Fibroblast of the aortic adventitia (primary cell): ENCODE measurements at places on chromosomes 7 and 10. TPM values are rescaled to one million over a fixed set of nuclear protein-coding genes. Genes with fewer than 3 reads are reported as not detected.

DNA sequence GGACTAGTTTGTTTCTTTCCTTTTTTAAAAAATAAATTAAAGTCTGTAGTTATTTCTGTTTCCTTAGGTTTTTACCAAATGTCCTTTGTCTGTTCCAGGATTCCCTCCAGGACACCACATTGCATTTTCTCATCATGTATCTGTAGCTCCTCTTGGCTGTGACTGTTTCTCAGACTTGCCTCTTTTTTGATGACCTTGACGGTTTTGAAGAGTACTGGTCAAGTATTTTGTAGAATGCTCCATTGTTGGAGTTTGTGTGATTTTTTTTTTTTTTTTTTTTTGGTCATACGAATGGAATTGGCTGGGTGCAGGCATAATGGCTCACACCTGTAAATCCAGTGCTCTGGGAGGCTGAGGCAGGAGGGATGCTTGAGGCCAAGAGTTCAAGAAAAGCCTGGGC lies 127.1 kb upstream of the BMPER start:
- DNase-seq = no peak

The CLDN3 gene
- not detected in 2 replicates for total RNA-seq

DNA sequence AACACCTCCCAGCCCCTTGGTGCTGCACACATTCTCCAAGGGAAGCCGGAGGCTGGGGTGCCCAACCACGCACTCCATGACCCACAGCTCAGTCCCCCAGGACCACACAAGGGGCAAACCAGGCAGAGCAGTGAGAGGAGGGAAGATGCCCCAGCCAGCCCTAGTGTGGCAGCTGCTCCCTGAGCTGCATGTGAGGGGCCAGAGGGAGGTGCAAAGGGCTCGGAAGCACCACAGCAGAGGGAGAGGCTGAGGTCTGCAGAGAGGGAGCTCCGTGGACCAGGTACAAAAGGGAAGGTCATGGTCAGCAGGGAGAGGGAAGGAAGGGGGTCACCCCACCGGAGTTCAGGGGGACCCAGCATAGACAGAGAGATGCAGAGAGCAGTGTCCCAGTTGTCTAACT lies 1.5 kb upstream of the CALML5 start:
- DNase-seq = no peak

GRCh38 chr10:91743465-91743864 lies 54.8 kb upstream of the TNKS2 start:
- DNase-seq = no peak

The HABP2 gene
- not detected in 2 replicates for total RNA-seq

DNA sequence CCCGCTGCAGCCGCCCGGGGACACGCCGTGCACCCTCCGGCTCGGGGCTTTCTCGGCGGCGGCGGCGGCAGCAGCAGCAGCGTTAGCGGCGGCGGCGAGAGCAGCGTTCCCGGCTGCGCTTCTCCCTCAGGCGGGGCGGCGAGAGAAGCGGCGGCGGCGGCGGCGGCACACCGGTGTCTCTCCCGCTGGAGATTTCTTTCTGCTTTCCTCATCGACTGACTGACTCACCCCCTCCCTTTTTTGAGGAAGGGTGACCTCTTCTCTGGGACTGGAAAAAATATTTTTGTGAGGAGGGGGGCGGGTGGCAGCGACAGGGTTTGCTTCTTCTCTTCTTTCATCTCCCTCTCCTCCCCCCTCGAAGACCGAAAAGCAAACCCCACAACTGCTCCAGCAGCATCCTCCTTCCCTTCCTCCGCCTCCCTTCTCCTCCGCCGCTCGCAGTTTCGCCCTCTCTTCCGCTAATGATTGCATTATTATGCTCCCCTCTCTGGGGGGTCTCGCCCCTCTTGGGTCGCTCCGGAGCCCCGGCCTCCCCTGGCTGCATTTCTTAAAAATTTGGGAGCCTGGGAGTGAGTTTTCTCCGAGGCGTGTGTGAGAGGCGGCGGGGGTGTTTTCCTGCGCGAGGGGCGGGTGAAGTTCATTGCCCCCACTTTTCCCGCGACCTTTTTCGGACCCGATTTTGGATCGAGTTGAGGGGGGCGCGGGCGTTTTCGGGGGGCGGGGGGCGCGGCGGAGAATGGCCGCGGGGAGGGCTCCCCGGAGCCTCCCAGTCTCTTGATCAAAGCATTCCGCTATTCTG lies 411 bp downstream of the AUTS2 start:
- DNase-seq = no peak

- DNase-seq = no peak
Observed at GRCh38 chr7:99623091-99623693, 6.4 kb downstream of the ZSCAN25 start.

DNA sequence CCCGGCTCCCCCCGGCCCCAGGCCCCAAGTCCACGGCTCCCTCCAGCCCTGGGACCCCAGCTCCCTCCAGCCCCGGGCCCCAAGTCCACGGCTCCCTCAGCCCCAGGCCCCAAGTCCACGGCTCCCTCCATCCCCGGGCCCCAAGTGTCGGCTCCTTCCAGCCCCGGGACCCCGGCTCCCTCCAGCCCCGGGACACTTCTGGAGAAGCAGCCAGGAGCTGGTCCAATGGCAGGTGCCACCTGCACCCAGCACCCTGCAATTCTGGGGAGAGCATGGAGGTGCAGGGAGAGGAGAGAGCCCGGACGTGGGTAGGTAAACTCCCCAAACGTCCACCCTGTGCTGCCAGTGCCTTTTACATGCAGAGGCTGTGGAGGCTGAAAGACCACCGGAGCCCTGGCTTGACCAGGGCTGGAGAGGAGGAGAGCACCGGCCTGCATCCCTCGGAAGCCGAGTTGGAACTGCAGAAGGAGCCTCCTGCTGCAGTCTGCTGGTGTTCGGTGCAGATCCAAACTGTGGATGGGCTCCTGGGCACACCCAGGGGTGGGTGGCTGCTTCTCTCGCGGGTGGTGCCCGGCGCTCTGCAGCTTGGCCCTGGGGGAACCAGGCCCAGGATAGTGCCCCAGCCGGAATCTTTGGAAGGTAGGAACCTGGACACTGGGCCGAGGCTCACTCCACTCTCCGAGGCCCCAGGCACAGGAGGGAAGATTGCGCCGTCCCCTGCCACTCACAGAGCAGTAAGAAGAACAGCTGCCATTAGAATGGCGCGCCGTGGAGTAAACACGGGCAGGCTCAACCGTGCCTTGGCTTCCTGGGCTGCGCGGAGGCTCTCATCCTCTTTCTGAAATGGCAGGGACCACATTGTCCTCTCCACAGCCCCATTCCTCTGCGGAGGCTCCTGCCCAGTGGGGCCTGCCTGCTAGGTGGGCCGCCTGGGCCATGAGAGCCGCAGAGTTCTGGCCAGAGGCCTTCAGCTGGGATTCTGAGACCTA lies 14.7 kb downstream of the SHH start:
- no peak for DNase-seq

- no peak for DNase-seq
Observed at GRCh38 chr7:117171106-117171505, 151.8 kb downstream of the WNT2 start.

The GJC3 gene
- total RNA-seq = not detected in 2 replicates

- DNase-seq = peak; percentile 48
Observed at GRCh38 chr10:74439213-74439612, 288.2 kb downstream of the ADK start.

The AGR3 gene
- not detected in 2 replicates for total RNA-seq

- no peak for DNase-seq
Observed at GRCh38 chr10:5282137-5282536, 82.6 kb upstream of the UCN3 start.

DNA sequence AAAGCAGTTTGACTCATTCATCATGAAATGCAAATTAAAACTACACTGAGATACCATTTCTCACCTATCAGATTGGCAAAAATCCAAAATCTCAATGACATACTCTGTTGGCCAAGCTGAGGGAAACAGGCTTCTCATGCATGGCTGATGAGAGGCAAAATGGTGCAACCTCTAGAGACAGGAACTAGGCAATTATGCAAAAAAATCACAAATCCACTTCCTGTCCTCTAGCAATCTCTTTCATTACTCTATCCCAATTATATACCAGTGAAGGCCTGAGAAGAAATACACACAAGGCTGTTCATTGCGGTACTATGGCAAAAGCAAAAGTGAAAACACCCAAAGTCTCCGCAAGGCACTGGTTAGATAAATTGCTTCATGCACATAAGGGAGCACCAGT lies 25.9 kb upstream of the PTPRN2 start:
- no peak for DNase-seq

DNA sequence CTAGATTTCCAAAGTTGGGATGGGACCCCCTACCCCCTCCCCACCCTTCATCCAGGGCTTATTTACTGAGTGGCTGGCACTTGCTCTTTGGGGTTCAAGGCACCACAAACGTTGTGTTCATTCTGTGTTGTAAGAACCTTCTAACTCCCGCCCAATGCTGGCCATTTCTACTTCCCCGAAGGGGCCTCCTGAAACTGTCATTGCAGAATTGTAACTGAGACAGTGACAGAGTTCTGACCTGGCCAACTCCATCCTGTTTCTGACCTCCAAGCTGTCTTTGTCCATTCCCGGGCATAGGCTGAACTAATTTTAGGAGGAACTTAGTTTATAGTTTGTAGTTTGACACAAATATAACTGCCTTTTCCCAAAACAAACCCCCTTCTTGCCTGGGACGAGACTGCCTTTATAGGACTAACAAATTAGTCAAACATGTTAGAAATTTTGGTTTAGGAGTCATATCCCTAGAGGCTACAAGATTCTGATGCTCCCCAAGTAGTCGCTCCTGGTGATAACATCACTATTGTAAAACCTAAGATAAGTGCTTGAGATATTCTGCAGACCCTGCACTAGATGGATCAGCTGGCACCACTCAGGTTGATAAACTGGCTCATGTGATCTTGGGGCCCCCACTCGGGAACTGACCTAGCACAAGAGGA lies 34.8 kb upstream of the ZMIZ2 start:
- peak; percentile 34 for DNase-seq
